Activated naive CD4-positive, alpha-beta T cell (primary cell): ENCODE measurements at places on chromosomes 11 and 22.

GRCh38 chr22:41498303-41498835 lies 29.5 kb downstream of the ACO2 start:
- no peak for DNase-seq

- DNase-seq, result no peak
Observed at GRCh38 chr22:31271026-31271425, 21.3 kb downstream of the PIK3IP1 start.

DNA sequence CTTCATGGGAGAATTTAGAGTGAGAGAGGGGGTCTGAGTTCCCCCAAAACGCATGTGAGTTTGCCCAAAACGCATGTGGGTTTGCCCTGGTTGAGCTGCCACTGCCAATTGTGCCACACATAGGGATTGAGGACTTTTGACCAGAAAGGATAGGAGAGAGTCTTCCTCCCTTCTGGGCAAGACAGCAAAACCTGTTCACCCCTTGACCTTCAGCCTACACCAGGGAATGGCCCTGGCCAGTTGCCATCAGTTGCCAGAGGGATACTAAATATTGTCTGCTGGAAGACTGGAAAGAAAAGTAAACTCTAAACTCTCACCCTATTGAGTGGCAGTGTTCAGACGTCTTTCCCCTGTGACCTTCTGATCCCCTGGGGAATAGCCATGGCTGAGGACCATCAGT lies 363.8 kb downstream of the DLG2 start:
- DNase-seq, result no peak

DNA sequence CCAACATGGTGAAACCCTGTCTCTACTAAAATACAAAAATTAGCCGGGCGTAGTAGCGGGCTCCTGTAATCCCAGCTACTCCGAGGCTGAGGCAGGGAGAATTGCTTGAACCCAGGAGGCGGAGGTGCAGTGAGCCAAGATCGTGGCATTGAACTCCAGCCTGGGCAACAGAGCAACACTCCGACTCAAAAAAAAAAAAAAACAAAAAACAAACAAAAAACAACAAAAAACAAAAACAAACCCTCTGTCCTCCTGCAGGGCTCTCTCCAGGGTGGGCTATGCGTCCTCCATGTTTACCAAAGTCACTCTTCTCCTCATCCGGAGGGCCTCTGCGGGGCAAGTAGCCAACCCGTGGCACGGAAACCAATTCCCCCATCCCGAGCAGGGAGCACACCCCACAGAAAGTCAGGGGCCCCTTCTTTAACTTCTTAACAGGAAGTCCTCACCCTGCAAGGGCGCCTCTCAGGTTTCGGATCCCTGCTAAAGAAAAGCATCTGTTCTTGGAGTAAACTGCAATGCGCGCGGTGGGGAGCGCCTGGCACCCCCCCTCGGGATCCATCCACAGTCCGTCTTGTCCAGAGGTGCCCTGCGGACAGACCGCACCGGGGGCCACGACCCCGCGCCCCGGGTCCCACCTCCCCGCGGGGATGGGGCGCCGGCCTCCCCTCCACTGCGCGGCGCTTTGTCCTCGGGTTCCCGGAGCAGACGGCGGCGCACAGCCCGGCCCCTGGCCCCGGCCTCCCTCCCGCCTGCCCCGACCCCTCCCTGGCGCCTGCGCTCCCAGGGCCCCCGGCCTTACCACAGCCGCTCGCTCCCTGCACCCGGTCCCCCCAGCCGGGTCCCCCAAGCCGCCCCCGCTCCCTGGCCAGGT lies 712 bp downstream of the CERK start:
- DNase-seq, result no peak

DNA sequence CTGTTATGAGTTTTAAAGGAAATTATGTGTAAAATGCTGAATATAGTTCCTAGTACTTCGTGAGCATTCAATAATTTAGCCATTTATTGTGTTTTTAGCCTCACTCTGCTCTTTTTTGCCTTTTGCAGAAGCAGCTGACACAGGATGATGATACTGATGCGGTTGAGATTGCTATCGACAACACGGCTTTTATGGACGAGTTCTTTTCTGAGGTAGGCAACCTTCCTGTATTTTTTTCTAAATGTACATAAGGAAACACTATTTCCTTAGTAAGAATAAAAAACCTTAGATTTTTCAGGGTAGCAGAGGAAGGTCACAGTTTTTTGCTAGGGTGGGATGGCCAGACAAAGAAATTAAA lies 17.9 kb downstream of the STX3 start:
- no peak for DNase-seq

DNA sequence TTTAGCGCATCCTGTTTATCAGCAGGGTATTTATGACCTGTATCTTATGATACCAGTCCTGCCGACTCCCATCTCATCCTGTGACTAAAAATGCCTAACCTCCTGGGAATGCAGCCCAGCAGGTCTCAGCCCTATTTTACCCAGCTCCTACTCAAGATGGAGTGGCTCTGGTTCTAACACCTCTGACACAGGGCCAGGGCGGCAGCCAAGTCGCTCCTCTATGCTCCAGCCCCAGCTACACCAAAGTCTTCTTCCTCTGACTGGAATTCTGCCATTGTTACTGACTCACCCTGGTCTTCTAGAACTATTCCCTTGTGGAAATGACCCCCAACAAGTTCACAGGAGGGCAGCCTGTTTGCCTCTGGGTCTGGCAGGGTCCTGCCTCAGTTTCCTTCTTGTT lies 7.9 kb upstream of the C1QTNF6 start:
- DNase-seq, result no peak

DNA sequence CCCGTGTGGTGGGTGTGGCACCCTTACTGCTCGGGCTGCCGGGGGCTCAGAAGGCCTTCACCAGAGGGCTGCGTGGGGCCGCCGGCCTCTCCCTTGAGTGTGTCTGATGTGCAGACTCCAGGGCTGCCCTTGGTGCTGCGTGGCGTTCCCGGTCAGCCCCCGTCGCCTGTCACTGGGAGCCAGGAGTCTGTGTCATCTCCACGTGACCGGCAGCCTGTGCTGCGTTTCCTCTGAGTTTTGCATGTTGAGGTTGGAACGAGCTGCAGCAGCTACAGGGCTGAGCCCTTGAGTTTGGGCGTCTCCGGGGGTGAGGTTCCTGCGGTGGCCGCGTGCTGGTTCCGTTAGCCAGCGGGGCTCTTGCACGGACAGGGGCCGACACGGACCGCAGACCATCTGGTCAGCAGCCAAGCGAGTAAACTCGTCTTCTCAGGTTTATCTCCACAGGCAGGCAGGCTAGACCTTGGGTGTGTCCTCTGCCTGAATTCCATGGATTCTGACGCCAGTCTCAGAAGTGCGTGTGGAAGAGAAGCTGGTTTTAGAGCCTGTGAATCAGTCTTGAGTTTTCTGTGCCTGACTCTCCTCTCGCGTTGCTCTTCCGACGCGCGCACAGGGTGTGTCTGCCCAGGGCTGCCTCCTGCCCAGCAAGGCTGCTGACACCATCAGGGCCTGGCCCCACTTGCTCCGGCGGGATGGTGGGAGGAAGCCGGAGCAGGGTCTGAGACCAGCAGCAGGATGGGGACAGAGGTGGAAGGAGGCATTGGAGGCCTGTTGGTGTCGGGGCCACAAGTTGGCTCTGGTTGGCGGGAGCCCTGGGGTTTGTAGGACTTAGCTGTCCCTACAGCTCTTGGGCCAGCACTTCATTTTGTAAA lies 10.5 kb downstream of the PTDSS2 start:
- no peak for DNase-seq

DNA sequence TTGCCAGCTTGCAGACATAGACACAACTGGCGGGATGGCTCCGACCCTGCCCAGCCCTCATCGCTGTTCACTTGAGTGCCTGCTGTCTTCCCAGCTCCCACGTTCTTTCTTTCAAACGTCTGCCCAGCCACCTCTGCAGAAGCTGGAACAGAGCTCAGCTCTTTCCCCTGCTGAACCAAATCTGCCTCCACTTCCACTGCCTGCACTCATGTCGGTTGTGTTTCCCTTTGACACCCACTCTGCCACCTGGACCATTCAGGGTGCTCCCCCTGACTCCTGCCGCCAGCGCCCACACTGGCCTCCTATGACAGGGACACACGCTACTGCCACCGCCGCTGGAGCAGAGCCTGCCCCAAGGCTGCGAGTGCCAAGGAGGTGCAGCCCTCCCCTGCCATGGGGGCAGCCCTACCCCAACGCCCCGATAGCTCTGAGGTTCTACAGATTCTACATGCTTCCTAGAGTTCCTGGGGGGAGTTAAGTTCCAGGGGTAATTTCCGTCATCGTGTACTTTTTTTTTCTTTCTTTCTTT lies 37.9 kb downstream of the TST start:
- DNase-seq, result no peak
